COLO829 (cell line): ENCODE measurements at places on chromosomes 2 and 18.

- DNase-seq, result no peak
Observed at GRCh38 chr2:175955136-175955535, 46.9 kb downstream of the LNPK start.

DNA sequence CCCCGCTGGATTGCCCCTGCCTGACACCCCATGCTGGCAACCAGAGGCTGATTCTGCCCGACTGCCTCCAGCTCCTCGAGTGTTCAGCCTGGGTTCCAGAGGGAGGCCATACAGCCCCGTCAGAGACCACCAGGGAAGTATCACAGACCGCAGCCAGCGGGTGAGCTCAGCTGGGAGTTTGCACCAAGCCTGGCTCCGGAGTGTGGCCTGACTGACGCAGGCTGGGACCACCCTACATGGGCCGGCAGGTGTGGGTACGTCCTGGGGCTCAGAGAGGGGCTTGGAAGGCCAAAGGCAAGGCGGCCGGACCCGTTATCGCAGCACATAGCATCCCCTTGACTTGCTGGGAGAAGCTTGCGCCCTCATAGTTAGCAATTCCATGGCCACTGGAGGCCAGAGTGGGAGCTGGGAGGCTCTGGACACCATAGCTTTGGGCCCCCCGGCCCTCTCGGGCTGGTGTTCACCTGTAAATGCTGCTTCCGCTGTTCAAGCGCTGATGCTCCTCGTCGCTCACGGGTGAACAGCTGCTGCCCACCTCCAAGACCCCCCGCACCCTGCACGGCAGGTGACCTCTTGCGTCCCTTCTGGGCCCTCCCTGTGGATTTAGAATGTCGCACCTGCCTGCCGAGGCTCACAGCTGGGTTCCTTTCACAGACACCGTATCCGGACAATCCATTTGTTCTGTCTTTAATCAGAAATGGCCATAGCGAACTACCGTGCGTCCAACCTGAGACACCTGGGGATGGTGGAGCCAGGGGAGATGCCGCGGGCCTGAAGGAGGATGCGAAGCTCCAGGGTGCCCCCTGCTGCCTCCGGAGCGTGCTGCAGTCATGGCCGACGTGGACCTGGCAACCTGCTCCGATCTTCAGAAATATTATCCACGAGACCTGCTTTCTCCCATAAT lies 31.2 kb upstream of the SLC66A3 start:
- DNase-seq, result peak; percentile 60

GRCh38 chr18:62037989-62038778 lies 145.4 kb upstream of the RNF152 start:
- no peak for DNase-seq

GRCh38 chr2:102282678-102283091 lies 28.7 kb upstream of the IL1RL1 start:
- no peak for DNase-seq

GRCh38 chr18:52716973-52717372 lies 377.0 kb downstream of the DCC start:
- peak; percentile 4 for DNase-seq

DNA sequence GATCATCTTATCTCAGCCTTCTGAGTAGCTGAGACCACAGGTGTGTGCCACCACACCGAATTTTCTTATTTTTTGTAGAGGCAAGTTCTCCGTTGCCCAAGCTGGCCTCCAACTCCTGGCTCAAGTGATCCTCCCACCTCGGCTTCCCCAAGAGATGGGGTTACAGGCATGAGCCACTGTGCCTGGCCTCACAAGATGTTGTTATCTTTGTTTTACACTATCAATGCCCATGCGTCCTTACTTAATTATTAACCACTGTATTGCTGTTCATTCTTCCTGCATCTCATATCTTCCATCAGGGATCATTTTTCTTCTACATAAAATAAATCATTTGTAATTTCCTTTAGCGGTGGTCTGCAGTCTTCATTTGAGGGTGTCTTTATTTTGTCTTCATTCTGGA lies 181.9 kb downstream of the TGIF1 start:
- no peak for DNase-seq
